Effector CD4-positive, alpha-beta T cell (primary cell): ENCODE measurements at places on chromosomes 12 and 14.
A peak's percentile ranks its signal among the peaks of the same experiment; 100 is the strongest.

DNA sequence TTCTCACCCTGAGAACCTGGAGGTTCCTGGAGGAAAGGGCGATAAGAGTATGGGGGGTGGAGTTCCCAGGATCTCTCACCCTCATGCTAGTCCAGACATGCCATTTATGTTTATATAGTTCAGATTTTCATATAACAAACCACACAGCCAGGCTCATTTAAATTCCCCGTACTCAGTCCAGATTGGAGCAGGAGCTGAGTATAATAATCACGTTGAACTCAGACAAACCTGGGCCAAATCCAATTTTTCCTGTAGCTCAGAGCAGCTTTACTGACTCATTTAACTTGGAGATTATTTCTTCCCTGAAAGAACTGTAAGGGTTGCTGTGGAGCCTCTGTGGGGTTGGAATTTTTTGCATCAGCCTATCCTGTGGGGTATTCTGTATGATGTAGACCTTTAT, 660.8 kb downstream of the TMEM121 start:
- DNase-seq: no peak

DNA sequence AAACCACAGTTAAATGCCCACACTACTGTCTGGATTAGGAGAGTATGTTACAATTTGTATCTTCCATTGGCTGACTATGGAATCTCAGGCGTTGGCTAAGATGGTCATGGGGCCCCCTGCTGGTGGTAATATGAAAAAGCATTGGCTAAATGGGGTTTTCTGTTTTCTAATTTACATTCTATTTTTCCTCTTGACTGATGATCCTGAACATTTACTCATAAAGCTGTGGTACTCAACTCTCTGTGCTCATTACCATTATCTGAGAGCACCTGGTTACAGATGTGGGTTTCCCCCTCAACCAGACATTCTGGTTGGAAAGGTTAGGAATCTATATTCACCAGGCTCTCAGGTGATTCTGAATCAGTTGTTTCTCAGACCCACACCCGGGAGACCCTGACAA, 64.8 kb downstream of the WSCD2 start:
- no peak for DNase-seq

- DNase-seq: peak; percentile 21
Measured at GRCh38 chr12:10190558-10191388, 11.9 kb downstream of the TMEM52B start.

- DNase-seq: no peak
Measured at GRCh38 chr14:65070471-65070976, 31.8 kb downstream of the MAX start.

- no peak for DNase-seq
Measured at GRCh38 chr14:79960288-79960687, 251.0 kb downstream of the DIO2 start.

- DNase-seq: no peak
Measured at GRCh38 chr14:105299654-105300541, 903 bp downstream of the BRF1 start.

DNA sequence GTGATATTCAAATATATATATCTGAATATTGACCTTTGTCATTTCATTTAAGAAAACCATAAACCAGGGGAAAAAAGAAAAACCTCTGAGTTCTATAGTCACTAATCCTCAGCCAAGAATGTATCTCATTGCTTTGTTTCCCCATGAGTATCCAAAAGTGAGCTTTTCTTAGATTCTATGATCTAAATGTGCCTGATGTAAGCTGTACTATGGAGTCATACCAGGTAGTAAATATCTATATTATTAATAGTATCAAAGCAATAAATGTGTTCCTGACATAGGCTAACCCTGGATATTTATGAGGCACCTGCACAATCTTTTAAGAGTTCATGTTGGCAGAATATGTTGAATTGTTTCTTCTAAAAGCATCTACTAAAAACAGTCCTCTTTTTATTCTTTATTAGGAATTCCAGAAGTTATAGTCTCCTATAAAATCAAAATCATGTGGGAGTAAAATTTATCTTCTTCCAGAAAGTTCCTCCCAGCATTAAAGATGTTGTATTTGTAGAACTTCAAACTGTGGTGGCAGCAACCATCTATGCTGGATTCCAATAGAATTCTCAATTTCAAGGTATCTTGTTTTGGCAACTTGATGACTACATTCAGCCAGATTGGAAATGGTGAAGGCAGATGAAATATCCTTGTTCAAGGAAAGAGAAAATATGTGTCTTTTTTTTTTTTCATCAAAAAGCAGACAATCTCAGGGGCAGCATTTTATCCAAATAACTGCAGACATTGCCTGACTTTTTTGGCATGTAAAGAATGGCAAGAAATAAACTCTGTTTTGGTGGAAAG, 139.7 kb upstream of the RASSF8 start:
- DNase-seq: no peak

- no peak for DNase-seq
Measured at GRCh38 chr12:89309440-89309802, 42.9 kb downstream of the DUSP6 start.

DNA sequence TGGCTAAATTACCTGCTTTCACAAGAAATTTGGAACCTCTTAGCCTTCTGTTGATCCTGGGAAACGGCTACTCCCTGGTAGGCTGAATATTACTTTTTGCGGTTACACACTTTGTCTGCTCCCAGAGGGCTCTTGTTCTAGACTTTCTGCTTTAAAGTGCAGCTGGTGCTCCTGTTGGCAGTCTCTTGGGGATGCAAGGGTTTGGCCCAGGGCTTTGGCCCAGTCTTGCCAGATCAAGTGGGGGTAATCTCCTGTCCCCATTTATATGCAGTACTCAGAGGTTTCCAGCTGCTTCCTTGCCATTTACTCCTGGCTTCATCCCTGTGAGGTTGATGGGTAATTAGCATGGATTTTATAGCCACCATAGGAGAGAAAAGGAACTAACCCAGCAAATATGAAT, 558.2 kb upstream of the MIS18BP1 start:
- no peak for DNase-seq

DNA sequence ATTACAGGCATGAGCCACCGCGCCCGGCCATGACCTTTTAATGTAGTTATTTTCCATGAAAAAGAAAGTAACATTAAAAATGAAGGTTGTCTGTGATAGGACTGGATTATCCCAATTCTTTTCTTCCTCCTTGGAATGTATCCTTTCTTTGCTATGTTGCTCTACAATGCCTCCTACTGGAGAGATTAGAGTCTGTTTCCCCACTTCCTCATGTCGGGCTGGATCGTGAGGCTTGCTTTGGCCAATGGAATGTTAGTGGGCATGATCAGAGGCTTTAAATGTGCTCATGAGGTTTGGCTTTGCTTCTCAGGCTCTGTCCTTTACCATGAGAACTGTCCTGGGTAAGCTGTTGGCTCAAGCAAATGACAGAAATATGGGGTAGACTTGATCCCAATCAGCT, 34.7 kb upstream of the SOCS2 start:
- no peak for DNase-seq

GRCh38 chr14:85702997-85703396, 173.1 kb downstream of the FLRT2 start:
- DNase-seq: no peak

GRCh38 chr12:2944401-2945047, 14.7 kb upstream of the TEAD4 start:
- DNase-seq: peak; percentile 14

DNA sequence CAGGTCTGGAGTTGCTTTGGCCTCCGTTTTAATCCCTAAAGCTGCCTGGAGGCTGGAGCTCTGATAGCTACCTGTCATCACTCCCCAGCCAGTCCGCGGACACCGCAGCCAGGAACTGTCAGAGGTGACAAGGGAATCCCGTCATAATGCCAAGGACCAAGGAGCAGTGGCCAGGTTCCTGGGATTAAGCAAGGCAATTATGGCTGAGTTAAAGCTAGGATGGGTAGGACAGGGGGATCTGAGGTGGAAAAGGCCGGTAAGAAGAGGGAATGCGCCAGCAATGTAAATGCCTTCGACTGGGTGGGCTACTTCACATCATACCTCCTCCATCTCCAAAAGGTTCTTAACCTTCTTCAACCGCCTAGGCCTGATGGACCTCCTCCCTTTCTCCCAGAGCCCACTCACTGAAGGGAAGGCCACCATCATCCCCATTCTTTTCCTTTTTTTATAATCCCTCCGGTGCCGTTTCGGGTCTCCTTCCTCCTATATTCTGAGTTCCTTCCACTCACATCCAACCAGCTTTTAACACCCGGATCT, 1.9 kb downstream of the PPP1R3E start:
- DNase-seq: peak; percentile 19

- no peak for DNase-seq
Measured at GRCh38 chr12:111628505-111629260, 29.6 kb upstream of the ATXN2 start.

DNA sequence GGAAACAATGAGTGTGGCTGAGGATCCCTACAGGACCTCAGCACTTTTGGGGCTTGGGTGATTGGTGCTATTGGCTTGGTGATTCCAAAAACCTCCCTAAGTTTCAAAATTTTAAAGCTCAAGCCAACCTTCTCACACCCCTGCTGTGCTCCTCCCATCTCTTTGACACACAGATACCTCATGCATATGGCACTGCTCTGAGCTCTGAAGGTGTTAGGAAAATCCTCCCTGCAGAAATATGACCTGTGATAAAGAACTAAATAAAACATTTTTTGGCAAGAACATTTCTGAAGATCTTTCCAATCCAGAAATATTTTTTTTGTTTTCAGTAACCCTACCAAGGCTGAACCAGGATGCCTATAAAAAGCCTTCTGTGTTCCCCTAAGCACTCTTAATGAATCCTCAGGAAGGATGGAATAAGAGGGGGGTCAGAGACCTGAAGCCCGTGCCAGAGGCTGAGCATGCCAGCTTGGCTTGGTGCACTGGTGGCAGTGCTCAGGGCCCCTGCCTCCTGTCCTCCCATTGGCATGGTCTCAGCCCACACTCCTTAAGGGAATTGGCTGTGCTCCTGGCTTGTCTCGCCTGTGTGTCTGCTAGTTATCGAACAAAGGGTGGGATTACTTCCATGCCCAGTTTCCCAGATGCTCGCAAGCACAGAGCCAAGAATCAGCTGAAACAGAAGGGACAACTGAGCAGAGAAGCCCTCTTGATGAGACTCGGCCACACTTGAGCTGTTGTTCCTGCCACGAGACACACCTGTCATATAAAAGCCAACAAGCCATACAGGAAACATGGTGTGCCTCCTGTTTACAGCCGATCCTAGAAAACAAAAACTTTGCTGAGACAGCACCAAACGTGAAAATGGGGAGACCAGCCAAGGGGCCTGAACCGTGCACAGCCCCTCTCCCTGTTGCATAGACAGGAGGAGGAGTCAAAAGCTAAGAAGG, 132.7 kb upstream of the EEA1 start:
- no peak for DNase-seq

DNA sequence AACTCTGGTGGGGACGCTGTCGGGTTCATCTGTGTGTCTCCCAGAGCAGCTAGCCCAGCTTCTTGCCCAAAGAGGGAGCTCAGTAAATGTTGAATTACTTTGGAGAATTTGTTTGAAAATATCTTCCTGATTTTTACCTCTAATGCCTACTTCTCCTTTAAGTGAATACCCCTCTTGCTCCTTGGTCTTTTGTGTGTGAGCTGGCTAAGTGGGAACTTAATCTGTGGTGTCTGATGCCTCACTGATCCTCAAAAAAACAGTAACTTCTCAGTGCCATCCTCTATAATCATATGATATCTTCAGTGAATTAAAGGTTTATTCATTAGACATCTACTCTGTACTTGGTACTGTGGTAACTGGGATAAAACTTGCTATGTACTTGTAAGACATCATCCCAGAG, 7.7 kb upstream of the PSMA6 start:
- DNase-seq: no peak

GRCh38 chr12:89756194-89756584, 47.6 kb upstream of the ATP2B1 start:
- no peak for DNase-seq

DNA sequence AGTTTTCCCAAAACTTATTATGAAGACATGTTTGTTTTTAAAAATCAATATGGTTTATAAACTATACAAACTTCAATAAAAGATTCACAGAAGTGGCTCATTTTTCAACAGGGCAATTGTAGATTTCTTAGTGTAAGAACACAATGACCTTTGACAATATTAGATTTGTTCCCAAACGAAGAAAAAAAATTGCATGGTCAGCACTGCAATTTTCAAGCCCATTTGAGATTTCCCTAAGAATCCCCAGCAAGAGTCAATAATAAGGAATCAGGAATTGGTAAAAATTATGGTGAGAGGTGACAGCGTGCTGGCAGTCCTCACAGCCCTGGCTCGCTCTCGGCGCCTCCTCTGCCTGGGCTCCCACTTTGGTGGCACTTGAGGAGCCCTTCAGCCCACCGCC, 145.8 kb downstream of the DERA start:
- DNase-seq: no peak

- DNase-seq: no peak
Measured at GRCh38 chr14:69398818-69399210, 322 bp downstream of the SLC39A9 start.

- no peak for DNase-seq
Measured at GRCh38 chr12:24896171-24896570, 52.7 kb downstream of the BCAT1 start.

- DNase-seq: no peak
Measured at GRCh38 chr12:85147331-85147730, 111.2 kb downstream of the LRRIQ1 start.

DNA sequence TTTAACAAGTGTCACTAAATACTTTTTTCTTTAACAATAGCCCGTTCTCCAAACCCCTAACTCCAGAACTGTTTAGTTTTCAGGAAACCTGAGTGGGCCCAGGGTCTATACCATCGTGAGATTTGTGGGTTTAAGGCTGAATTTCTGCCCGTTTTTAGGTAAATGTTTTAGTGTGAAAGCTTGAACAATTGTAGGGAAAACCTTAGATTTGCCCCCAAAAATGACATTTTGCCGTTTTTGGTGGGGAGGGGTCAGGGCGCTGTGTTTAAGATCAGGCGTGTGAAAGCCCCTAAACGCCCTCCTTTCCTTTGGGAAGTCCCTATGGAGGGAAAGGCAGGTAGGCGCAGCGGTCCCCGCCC, 320 bp upstream of the PRPF39 start:
- no peak for DNase-seq

DNA sequence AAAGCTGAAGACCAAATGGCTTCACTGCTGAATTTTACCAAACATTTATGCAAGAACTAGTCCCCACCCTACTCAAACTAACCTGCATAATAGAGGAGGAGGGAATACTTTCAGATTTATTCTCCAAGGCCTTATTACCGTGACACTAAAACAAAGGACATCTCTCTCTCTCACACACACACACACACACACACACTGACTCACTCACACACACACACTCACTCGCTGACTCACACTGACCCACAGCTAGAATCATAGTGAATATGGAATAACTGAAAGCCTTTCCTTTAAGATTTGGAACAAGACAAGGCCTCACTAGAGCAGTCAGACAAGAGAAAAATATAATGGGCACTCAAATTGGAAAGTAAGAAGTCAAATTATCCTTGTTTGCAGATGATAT, 1014.1 kb downstream of the TMTC2 start:
- no peak for DNase-seq

DNA sequence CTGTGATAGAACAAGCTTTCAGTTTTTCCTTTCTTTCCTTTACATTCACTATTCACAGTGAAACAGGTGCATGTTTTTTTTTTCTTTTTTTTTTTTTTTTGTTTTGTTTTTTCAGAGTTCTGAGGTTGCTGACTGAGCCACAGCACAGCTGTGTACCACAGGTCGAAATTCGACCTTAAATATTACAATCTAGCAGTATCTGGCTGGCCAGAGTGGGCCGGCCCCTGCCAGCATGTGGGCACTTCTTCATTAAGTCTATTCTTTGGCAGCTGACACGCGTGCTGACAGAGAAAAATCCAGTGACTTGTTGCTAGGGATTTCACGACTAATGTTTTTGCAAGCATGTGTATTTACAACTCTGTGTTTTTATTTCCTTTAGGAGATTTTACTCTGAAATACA, 33.9 kb downstream of the FBXO33 start:
- no peak for DNase-seq

- no peak for DNase-seq
Measured at GRCh38 chr12:59182658-59183455, 262.6 kb upstream of the LRIG3 start.
